HCT116 (cell line): ENCODE measurements at places on chromosomes 13 and 19. TPM values are rescaled to one million over a fixed set of nuclear protein-coding genes. Genes with fewer than 3 reads are reported as not detected.

- no peak for DNase-seq
These were observed 6.7 kb downstream of the GGN start for GRCh38 chr19:38381138-38381537.

DNA sequence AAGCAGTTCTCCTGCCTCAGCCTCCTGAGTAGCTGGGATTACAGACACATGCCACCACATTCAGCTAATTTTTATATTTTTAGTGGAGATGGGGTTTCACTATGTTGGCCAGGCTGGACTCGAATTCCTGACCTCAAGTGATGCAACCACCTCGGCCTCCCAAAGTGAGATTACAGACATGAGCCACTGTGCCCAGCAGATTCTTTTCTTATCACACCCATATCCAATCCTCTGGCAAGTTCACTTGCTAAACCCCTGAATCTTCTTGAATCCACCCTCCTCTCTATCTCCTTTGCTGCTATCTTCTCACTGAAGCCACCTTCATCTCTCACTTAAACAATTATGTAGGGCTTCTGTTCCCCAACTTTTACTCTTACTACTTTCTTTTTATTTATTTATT lies 17.5 kb downstream of the TMEM143 start:
- no peak for DNase-seq

DNA sequence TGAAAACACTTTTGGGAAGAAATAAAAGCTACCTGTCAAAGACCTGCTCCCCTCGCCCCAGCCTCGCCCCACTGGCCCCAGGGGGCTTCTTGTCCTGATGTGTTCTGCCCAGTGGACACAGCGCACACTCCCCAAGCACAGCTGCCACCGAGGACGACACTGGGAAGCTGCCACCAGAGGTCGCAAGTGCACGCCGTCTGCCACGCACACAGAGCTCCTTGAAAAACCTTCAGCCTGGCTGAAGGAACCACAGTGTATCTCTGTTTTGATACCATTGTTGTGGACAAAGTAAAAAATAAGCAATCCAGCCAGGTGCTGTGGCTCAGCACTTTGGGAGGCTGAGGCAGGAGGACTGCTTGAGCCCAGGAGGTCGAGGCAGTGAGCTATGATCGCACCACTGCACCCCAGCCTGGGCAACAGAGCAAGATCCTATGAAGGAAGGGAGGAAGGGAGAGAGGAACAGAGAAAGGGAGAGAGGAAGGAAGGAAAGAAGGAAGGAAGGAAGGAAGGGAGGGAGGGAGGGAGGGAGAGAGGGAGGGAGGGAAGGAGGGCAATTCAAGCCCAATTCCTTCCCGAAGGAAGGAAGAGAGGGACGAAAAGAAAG lies 57.3 kb downstream of the CEBPG start:
- DNase-seq = peak; percentile 22

DNA sequence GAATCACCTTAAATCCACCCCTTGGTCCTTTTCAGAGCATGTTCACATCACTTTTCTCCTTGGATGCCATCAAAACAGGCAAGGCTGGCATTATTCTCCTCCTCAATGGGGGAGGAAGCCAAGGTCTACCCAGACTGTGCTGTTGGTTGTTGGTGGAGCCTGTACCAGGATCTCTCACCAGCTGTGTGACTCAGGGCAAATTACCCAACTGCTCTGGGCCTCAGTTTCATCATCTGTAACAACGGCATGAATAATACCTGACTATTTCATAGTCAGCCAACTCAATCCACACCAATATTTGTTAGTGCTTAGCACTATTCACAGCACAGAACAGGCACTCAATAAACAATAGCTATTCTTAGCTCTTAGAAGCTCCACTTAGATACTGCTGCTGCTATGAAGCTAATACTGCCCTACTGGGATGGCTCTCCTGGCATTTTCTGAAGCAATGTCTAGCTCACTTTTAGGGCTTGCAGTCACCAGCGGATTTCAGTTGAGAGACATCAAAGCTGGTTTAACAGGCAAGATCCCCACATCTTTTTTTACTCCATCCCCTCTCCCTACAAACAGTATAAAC lies 116.9 kb downstream of the CCNA1 start:
- DNase-seq = no peak

The ZNF132 gene
- total RNA-seq = not detected
